ENCODE measurements at places on chromosomes 1 and 21.

- DNase-seq = no peak
Observed at GRCh38 chr1:160251011-160251410, 11.3 kb downstream of the DCAF8 start.

GRCh38 chr1:147586414-147586813 lies 45.1 kb downstream of the BCL9 start:
- no peak for DNase-seq

DNA sequence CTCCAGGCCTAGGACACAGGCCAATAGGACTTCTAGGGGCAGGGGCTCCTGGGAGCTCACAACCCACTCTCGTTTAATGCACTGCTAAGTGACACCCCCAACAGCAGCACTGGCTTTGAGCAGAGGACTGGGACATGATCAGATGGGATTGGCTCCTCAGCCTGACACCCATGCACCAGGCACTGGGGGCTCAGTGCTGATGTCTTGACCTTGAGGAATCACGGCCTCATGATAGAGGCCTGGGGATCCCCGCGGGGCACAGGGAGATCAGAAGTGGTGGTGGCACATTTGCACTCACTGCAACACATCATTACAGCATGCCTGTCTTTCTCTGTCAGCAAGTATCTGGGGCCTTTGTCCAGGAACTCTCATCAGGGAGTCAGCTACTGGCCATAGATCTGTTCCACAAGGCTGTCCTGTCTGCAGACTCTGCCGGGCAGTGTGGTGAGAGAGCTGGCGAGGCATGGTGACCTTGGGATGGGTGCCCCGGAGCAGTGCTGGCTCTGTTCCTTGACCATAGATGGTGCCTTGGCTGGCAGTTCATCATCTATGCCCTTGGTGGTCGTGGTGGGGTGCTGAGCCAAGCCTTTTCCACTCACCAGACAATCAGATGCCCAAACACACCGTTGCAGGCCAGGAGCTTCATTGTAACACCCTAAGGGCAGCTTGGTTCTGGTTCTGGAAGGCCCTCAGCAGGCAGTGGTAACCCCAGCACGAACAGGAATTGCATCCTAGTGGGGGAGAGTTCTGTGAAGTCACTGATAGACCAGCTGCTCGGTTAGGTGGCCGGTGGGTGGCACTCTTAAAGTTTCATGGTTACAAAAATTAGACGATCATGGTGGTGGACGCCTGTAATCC lies 22.2 kb upstream of the PARP1 start:
- DNase-seq = no peak

DNA sequence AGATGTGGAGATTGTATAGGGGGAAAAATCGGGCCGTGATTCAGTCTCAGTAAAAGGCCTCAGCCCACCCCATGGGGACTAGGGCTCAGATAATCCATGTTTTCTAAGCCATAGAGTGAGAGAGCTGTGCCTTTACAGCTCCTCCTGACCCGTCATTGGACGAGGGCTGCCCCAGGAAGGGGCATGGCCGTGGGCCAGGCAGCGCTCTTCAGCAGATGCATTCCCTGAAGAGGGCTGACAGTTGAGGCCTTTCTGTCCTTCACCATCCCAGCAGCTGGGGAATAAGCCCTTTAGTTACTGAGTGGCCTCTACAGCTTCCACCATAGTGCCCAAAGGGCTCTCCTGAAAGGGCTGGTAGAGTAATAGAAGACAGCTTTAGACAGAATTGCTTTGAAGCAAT lies 57.2 kb downstream of the ST3GAL3 start:
- DNase-seq = no peak

DNA sequence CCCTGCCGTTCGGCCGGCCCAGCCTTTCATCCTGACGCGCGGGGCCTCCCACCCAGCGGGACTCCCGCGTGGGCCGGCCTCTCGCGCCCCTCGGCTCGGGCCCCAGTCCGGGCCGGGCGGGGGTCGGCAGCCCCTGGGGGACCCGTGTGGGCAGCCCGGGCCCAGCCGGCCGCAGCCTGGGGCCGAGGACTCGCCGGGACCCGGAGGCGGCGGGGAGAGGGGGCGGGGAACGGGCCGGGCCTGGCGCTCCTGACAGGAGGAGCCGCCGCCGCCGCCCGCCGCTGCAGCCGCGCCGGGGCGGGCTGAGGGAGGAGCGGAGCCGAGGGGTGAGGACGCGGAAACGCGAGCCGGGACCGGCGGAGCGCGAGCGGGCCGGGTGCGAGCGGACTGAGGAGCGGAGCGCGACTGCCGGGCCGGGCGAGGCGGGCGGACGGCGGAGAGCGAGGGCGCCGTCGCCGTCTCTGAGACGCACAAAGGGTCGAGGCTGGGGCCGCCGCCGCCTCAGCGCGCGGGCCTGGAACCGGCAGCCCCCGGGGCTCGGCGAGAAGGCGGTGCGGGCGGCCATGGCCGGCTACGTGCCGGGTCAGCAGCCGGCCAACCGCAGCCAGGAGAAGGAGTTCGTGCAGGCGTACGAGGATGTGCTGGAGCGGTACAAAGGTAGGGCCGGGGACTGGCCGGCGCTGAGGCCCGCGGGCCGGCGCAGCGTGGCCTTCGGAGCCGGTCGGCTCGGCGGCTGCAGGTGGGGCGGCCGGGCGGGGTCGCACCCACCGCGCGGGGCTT lies 79.1 kb downstream of the NDUFS5 start:
- DNase-seq = peak; percentile 92
